Activated CD8-positive, alpha-beta memory T cell treated with anti-CD3 and anti-CD28 coated beads, Interleukin-2, amount 10 ng/mL, durations not matched to agents 7 days and 5 days (primary cell): ENCODE measurements at places on chromosomes 1 and 21.

- peaks cover 69% of the 10 kb centered on the region for H3K36me3 ChIP-seq
- peak overlapping the region; percentile 58 for H3K4me3 ChIP-seq
- peak; percentile 95 for DNase-seq
- H3K27ac ChIP-seq, result peak overlapping the region; percentile 96
These were observed 19.1 kb downstream of the RUNX3 start for GRCh38 chr1:24910751-24911650.

DNA sequence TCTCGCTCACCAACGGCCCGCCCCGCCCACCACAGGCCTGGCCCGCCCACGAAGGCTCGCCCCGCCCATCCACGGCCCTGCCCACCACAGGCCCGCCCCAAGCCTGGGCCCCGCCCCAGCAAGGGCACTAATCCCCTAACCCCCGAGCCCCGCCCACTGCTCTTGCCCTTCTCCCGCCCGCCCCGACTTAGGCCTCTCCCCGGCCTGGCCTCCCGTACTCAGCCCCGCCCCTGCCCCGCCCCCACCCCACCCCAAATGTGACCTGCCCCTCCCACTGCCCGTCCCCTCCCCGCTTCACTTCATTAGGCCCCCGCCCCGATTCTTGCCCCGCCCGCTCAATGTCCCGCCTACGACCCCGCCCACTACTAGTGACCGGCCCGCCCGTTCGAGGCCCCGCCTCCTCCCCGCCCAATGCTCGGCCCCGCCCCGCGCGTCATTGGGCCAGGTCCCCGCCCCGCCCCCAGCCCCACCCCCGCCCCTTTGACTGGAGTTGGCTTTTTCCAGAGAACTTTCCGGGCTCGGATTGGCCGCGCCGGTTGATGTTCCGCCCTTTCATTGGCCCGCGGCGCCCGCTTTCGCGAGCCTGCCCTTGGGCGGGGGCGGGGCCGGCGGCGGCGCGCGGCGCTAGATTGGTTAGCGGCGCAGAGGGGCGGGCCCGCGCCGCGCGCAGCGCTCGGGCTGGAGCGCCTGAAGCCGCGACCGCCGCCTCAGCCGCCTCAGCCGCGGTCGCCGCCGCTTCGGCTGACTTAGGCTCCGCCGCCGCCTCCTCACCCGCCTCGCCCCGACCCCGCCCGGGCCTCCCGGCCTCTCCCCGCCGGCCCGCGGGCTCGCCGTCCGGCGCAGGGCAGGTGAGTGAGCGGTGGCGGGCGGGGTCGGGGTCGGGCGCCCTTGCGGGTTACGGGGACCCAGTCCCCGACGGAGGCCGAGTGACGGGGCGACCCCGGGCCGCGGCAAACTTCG is at the start of gene PCBP3:
PCBP3 (plus strand) TSS at position 705 of the 960 bp plus-strand sequence. CDS start 206,361 bp downstream, outside the sequence.
- H3K4me1 ChIP-seq, result peaks cover 13% of the 10 kb centered on the region
- peaks cover 56% of the 10 kb centered on the region for H3K27me3 ChIP-seq
- DNase-seq, result peak; percentile 97
- H3K36me3 ChIP-seq, result no peaks in the 10 kb centered on the region
- H3K4me3 ChIP-seq, result peak within 1 kb of the TSS; percentile 57

- H3K4me1 ChIP-seq, result peaks cover 41% of the 10 kb centered on the region
- no peak for DNase-seq
- H3K36me3 ChIP-seq, result peaks cover 50% of the 10 kb centered on the region
- H3K27ac ChIP-seq, result peak overlapping the region; percentile 93
These were observed 1.1 kb downstream of the IL10RB start for GRCh38 chr21:33267250-33267649.

DNA sequence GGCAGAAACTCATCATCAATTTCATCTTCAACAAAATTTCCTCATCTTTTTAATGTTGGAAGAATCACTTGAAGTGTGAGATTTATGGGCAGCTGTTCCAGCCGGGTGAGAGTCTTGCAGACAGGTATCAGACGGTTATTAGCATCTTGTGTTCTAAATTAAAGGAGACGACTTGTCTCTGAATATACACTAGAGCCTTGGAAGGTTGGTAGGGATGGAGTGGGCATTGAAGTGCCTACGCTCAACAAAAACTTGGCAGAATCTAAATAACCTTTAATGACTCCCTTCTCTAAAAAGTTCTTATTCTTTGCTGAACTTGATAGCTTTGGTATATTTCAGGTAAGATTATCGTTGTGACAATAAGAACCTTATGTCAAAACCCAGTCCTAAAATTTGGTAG is 111.5 kb upstream of the MAGI3 start:
- H3K4me1 ChIP-seq, result no peaks in the 10 kb centered on the region
- no peak overlapping the region for H3K4me3 ChIP-seq
- peaks cover 35% of the 10 kb centered on the region for H3K27me3 ChIP-seq
- H3K36me3 ChIP-seq, result no peaks in the 10 kb centered on the region
- no peak overlapping the region for H3K27ac ChIP-seq

- no peak for DNase-seq
- no peaks in the 10 kb centered on the region for H3K36me3 ChIP-seq
- H3K4me3 ChIP-seq, result no peak overlapping the region
- H3K27ac ChIP-seq, result no peak overlapping the region
- no peaks in the 10 kb centered on the region for H3K4me1 ChIP-seq
These were observed 53.4 kb downstream of the FBXO2 start for GRCh38 chr1:11600836-11601235.

- peaks cover 20% of the 10 kb centered on the region for H3K27me3 ChIP-seq
- H3K4me3 ChIP-seq, result no peak overlapping the region
- H3K4me1 ChIP-seq, result peaks cover 21% of the 10 kb centered on the region
- no peaks in the 10 kb centered on the region for H3K36me3 ChIP-seq
- DNase-seq, result peak; percentile 90
These were observed 1.5 kb downstream of the KNCN start for GRCh38 chr1:46549697-46550681.

- peak; percentile 50 for DNase-seq
- no peaks in the 10 kb centered on the region for H3K27me3 ChIP-seq
- peaks cover 1% of the 10 kb centered on the region for H3K36me3 ChIP-seq
- no peak overlapping the region for H3K4me3 ChIP-seq
These were observed 14.7 kb downstream of the JUN start for GRCh38 chr1:58768971-58769808.

- H3K36me3 ChIP-seq, result peaks cover 3% of the 10 kb centered on the region
- peak within 1 kb of the TSS; percentile 72 for H3K4me3 ChIP-seq
- H3K27me3 ChIP-seq, result no peaks in the 10 kb centered on the region
- H3K4me1 ChIP-seq, result peaks cover 49% of the 10 kb centered on the region
- DNase-seq, result peak; percentile 85
- H3K27ac ChIP-seq, result peak within 1 kb of the TSS; percentile 65
These were observed at the start of gene IFNLR1 for GRCh38 chr1:24186993-24187790. TSS of gene IFNLR1 (minus strand) at chr1:24187289. CDS start at chr1:24187248, 41 bp downstream.

- no peak overlapping the region for H3K27ac ChIP-seq
- H3K4me1 ChIP-seq, result peaks cover 3% of the 10 kb centered on the region
- H3K4me3 ChIP-seq, result no peak overlapping the region
- H3K27me3 ChIP-seq, result peaks cover 2% of the 10 kb centered on the region
- no peaks in the 10 kb centered on the region for H3K36me3 ChIP-seq
These were observed 37.4 kb downstream of the ABCG1 start for GRCh38 chr21:42256316-42256715.

GRCh38 chr21:27683292-27683691 is 716.4 kb upstream of the ADAMTS5 start:
- H3K4me3 ChIP-seq, result no peak overlapping the region
- no peaks in the 10 kb centered on the region for H3K36me3 ChIP-seq
- H3K4me1 ChIP-seq, result no peaks in the 10 kb centered on the region
- no peak for DNase-seq
- H3K27me3 ChIP-seq, result no peaks in the 10 kb centered on the region

GRCh38 chr1:30329802-30330557 is 393.4 kb downstream of the MATN1 start:
- H3K4me3 ChIP-seq, result no peak overlapping the region
- H3K27me3 ChIP-seq, result no peaks in the 10 kb centered on the region
- no peak for DNase-seq
- H3K36me3 ChIP-seq, result no peaks in the 10 kb centered on the region

GRCh38 chr1:216617081-216617875 is 106.0 kb downstream of the ESRRG start:
- no peaks in the 10 kb centered on the region for H3K36me3 ChIP-seq
- no peak overlapping the region for H3K4me3 ChIP-seq
- H3K27me3 ChIP-seq, result no peaks in the 10 kb centered on the region
- no peaks in the 10 kb centered on the region for H3K4me1 ChIP-seq

- no peak overlapping the region for H3K27ac ChIP-seq
- peaks cover 86% of the 10 kb centered on the region for H3K27me3 ChIP-seq
- H3K4me3 ChIP-seq, result no peak overlapping the region
- peaks cover 6% of the 10 kb centered on the region for H3K36me3 ChIP-seq
- H3K4me1 ChIP-seq, result no peaks in the 10 kb centered on the region
- DNase-seq, result no peak
These were observed 6.9 kb upstream of the PROX1 start for GRCh38 chr1:213980906-213981305.

- peak; percentile 94 for DNase-seq
- peak within 1 kb of the TSS; percentile 99 for H3K27ac ChIP-seq
- peaks cover 65% of the 10 kb centered on the region for H3K4me1 ChIP-seq
- H3K27me3 ChIP-seq, result no peaks in the 10 kb centered on the region
- H3K4me3 ChIP-seq, result peak within 1 kb of the TSS; percentile 86
These were observed at the start of gene PTPN22 for GRCh38 chr1:113871597-113872113. TSS of gene PTPN22 (minus strand) at chr1:113871712.

GRCh38 chr21:38570596-38570995 is 72.3 kb upstream of the ERG start:
- no peaks in the 10 kb centered on the region for H3K36me3 ChIP-seq
- no peak overlapping the region for H3K4me3 ChIP-seq
- DNase-seq, result no peak
- no peak overlapping the region for H3K27ac ChIP-seq
- H3K4me1 ChIP-seq, result no peaks in the 10 kb centered on the region

GRCh38 chr1:56199956-56200355 is 379.4 kb downstream of the PLPP3 start:
- no peaks in the 10 kb centered on the region for H3K36me3 ChIP-seq
- DNase-seq, result no peak
- no peak overlapping the region for H3K27ac ChIP-seq
- no peaks in the 10 kb centered on the region for H3K4me1 ChIP-seq
